ENCODE measurements at places on chromosomes 11 and 22. TPM values are rescaled to one million over a fixed set of nuclear protein-coding genes. Genes with fewer than 3 reads are reported as not detected.
A peak's percentile ranks its signal among the peaks of the same experiment; 100 is the strongest.

DNA sequence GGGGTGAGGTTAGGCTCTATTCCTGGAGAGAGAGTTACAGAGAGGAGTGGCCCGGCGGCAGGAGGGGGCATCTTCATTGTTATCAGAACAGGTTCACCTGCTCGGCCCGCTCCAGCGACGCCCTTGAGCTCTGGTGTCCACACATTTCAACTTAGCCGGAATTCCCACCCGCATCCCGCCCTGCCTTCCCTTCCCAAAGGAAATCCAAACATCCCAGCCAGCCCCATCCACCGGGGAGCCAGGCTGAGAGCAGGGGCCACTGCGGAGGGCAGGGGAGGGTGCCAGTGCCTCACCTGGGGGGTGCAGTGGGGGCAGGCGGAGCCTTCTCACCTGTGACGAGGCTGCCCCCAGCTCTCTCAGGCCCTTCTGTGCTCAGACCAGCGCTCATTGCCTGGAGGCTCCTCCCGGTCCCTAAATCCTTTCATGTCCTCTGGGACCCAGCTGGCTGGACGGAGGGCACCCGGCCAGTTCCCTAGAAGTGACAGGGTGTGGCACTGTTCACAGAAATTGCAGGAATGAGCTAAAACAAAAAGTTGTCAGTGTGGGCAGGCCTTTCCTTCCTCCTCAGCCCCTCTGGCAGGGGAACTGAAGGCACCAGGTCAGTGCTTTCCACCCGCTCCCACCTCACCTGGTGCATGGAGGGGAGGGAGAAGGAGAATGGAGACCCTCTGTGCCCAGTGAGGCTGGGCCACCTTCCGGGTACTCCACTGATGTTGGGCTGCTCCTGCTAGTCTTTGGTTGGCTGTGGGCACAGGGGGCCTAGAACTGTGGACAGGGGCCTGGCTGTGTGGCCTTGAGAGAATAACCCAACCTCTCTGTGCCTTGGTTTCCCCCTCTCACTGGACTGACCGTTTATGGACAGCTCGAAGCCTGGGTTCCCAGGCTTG is 2.2 kb upstream of the MRGPRG start:
- H3K36me3 ChIP-seq, result no peaks in the 10 kb centered on the region
- H3K4me3 ChIP-seq, result no peak overlapping the region
- H3K27me3 ChIP-seq, result peaks cover 80% of the 10 kb centered on the region
- H3K4me1 ChIP-seq, result no peaks in the 10 kb centered on the region
- peak; percentile 52 for DNase-seq

- H3K4me1 ChIP-seq, result peaks cover 17% of the 10 kb centered on the region
- H3K27ac ChIP-seq, result peak overlapping the region; percentile 55
- no peak overlapping the region for H3K4me3 ChIP-seq
Measured at GRCh38 chr11:128725630-128726319, 31.9 kb downstream of the FLI1 start.

DNA sequence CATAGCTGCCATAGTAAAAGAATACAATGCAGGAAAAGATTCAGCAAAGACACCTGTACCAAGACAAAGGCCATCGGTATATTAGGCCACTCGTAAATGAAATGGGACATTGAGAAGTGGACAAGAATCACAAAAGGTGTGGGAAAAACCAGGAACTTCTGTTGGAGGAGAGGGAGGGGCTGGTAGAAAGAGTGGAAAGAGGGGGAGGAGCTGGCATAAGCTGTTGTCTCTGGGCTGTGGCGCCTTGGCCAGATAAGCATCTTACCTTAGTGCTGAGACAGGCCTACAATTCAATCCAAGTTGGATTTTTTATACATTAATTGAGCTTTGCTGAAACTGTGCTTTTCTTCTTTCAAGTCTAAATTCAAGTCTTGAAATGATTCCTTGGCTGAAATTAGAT is 37.1 kb downstream of the ZNF202 start:
- no peak for DNase-seq
- no peak overlapping the region for H3K27ac ChIP-seq
- no peak overlapping the region for H3K4me3 ChIP-seq
- H3K36me3 ChIP-seq, result no peaks in the 10 kb centered on the region
- no peaks in the 10 kb centered on the region for H3K27me3 ChIP-seq

The NKAPD1 gene
- total RNA-seq, result 17.9 TPM

The CFAP68 gene
- total RNA-seq, result 14.0 TPM

DNA sequence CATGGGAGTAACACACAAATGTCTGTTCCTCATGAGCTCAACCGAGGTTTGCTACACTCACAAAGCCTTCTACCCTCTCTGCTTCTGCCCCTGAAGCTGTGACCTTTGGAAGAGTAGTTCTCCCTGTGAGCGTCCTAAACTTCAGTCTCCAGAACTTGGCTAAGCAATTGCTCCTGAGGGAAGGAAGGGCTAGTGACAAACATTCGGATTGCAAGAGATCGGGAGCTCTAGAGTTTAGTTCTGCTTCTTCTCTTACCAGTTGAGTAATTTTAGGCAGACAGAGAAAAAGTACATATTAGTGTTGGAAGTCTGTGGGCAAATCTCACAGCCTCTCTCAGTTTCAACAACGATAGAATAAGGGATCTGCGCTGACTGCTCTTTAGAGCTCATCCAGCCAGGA is 27.3 kb upstream of the ELF5 start:
- H3K4me3 ChIP-seq, result no peak overlapping the region
- H3K4me1 ChIP-seq, result no peaks in the 10 kb centered on the region
- no peak for DNase-seq
- H3K27me3 ChIP-seq, result no peaks in the 10 kb centered on the region

DNA sequence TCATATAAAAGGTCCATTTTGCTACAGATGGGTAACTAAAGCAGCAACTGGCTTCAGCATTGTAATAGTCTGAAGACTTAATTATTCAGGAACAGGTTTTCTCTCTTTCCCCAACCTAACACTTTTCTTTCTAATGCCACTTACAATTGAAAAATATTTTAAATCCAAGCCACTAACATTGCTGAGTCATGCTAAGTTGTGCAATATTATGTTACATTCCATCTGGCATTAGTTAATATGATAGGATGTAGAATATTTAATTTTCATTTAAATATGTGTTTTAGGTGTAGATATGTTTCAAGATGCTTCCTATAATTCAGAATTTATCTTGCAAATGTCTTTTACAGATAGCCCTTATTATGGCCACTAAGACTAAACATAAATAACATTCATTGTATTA is 98.6 kb downstream of the KIF18A start:
- no peak overlapping the region for H3K27ac ChIP-seq
- no peaks in the 10 kb centered on the region for H3K4me1 ChIP-seq
- H3K36me3 ChIP-seq, result no peaks in the 10 kb centered on the region
- H3K27me3 ChIP-seq, result no peaks in the 10 kb centered on the region

The NAALAD2 gene
- total RNA-seq, result 3.9 TPM

- H3K4me3 ChIP-seq, result peak overlapping the region; percentile 73
- DNase-seq, result peak; percentile 88
- no peaks in the 10 kb centered on the region for H3K4me1 ChIP-seq
- H3K27me3 ChIP-seq, result no peaks in the 10 kb centered on the region
- peaks cover 15% of the 10 kb centered on the region for H3K36me3 ChIP-seq
Measured at GRCh38 chr11:68040101-68040956, 1.5 kb downstream of the TCIRG1 start.

The SNX15 gene
- 22.8 TPM for total RNA-seq

- H3K27ac ChIP-seq, result no peak overlapping the region
- no peaks in the 10 kb centered on the region for H3K36me3 ChIP-seq
- no peaks in the 10 kb centered on the region for H3K4me1 ChIP-seq
- no peaks in the 10 kb centered on the region for H3K27me3 ChIP-seq
- no peak for DNase-seq
- H3K4me3 ChIP-seq, result no peak overlapping the region
Measured at GRCh38 chr11:95466416-95466815, 235.4 kb upstream of the SESN3 start.

DNA sequence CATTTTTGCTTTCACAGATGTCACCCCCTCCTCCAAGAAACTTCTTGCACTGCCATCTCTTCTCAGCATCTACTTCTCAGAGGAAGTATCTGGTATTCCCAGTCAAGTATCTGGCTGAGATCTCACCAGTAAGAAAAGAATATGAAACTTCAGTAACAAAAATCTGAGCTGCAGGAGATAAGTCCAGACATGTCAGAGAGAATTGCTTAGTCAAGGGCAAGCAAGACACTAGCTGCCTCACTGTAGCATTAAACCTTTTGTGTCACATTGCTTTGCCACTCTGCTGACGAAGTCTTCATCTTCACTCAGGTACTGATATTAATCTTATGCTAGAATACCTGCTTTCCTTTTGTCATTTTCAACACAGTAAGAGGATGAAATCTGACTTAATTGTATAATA is 70.6 kb upstream of the ZC3H12C start:
- H3K4me3 ChIP-seq, result no peak overlapping the region
- H3K27me3 ChIP-seq, result no peaks in the 10 kb centered on the region
- H3K36me3 ChIP-seq, result no peaks in the 10 kb centered on the region
- no peak overlapping the region for H3K27ac ChIP-seq
- DNase-seq, result no peak

- no peak for DNase-seq
- H3K27me3 ChIP-seq, result no peaks in the 10 kb centered on the region
- H3K27ac ChIP-seq, result no peak overlapping the region
- no peaks in the 10 kb centered on the region for H3K4me1 ChIP-seq
- H3K4me3 ChIP-seq, result no peak overlapping the region
Measured at GRCh38 chr22:26328221-26328620, 100.8 kb upstream of the ASPHD2 start.

DNA sequence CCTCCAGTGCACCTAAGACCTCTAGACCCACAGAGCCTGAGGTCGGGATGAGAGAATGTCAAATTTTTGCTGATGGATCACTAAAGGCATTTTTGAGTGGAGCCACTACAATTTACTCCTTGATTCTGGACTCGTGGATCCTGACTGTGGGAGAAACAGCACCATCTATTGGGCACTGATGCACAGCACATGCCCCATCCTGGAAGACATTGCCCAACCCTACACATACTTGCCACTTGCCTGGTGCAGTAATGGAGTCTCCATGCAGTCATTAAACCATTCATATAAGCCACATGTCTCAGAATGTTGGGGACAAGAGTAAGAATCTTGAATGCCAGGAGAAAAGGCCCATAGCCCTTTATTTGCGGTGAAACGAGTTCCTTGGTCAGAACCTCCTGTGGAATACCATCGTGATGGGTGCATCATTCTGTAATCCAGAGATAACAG is 103.9 kb downstream of the GGTLC2 start:
- no peak overlapping the region for H3K27ac ChIP-seq
- H3K36me3 ChIP-seq, result no peaks in the 10 kb centered on the region
- H3K4me3 ChIP-seq, result no peak overlapping the region
- H3K4me1 ChIP-seq, result no peaks in the 10 kb centered on the region
- no peaks in the 10 kb centered on the region for H3K27me3 ChIP-seq

The PICALM gene
- 236 TPM for total RNA-seq

DNA sequence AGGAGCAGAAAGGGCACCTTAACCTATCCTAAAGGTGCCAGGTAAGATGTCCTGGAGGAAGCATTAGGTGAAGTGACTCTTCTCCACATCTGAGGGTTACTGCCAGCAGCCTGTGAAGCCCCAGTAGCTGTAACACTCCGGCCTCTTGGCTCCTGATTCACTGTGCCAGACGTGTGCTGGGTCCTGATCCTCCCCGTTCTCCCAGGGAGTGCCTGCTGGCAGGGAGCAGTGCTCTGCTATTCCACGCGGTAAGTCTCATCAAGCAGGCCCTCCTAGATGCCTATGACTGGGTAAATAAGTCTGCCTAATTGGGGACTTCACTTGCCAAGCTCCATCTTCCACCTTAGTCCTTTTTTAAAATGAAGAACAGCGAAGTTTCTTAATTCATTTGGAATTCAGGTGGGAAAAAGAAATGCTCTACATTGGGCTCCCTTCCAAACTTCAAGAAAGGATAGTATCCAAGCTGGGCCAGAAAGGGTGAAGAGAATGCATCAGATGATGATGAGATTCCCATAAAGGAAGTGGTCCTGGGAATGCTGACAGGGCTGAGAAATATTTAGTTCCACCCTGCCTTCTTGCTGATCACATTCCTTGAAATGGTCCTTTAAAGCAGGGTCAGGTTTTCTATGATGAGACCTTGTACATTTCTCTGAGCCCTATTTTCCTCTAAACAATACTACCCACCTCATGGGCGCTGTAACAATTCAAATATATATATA is 188.0 kb downstream of the MAML2 start:
- peaks cover 46% of the 10 kb centered on the region for H3K4me1 ChIP-seq
- H3K4me3 ChIP-seq, result no peak overlapping the region
- no peaks in the 10 kb centered on the region for H3K27me3 ChIP-seq
- no peak for DNase-seq
- no peaks in the 10 kb centered on the region for H3K36me3 ChIP-seq
- peak overlapping the region; percentile 78 for H3K27ac ChIP-seq

The VWCE gene
- 0.54 TPM for total RNA-seq

The MMP13 gene
- total RNA-seq, result not detected

GRCh38 chr22:45905924-45906865 is 70.8 kb downstream of the WNT7B start:
- no peak for DNase-seq
- H3K27me3 ChIP-seq, result no peaks in the 10 kb centered on the region
- peaks cover 20% of the 10 kb centered on the region for H3K4me1 ChIP-seq

GRCh38 chr11:120035756-120036155 is 102.2 kb downstream of the TRIM29 start:
- no peak for DNase-seq
- H3K36me3 ChIP-seq, result no peaks in the 10 kb centered on the region

The MOGAT2 gene
- not detected for total RNA-seq

DNA sequence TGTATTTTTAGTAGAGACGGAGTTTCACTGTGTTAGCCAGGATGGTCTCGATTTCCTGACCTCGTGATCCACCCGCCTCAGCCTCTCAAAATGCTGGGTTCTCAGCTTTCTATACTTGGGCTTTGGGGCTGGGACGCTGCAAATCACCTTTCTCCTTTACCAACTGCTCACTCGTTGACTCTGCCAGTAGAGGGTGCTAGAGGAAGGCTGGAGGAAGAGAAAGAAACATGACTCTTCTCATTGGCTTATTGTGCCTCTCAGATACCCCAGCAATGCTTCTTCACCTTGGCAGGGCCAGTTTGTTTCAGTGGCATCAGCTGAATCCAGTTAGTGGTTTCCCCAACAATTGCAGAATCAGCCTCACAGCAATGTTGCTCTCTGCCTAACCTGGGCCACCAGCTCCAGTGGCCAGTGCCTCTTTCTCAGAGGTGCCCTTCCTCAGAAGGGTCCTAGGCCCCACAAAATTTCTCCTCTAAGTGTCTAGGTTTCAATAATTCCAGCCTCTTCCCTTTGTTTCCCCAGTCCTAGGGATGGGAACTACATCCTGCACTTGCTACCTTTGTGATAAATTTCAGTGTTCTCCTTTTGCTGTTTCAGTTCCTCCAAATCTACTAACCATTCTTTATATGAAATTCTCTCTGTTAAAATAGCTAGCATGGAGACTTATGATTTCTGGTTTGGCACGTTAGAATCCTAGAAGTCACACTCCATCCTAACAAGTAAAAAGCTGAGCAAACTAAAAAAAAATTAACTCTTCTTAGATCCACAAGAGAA is 71.5 kb upstream of the VSTM5 start:
- H3K4me3 ChIP-seq, result no peak overlapping the region
- H3K27me3 ChIP-seq, result no peaks in the 10 kb centered on the region
- no peak overlapping the region for H3K27ac ChIP-seq
- H3K4me1 ChIP-seq, result no peaks in the 10 kb centered on the region

The ZNF214 gene
- 1.9 TPM for total RNA-seq

GRCh38 chr22:34283844-34284243 is 363.6 kb upstream of the LARGE1 start:
- H3K27ac ChIP-seq, result no peak overlapping the region
- no peak for DNase-seq
- no peak overlapping the region for H3K4me3 ChIP-seq
- H3K27me3 ChIP-seq, result no peaks in the 10 kb centered on the region

- H3K27me3 ChIP-seq, result no peaks in the 10 kb centered on the region
- H3K4me1 ChIP-seq, result no peaks in the 10 kb centered on the region
- no peak overlapping the region for H3K4me3 ChIP-seq
- no peak overlapping the region for H3K27ac ChIP-seq
- no peaks in the 10 kb centered on the region for H3K36me3 ChIP-seq
- DNase-seq, result no peak
Measured at GRCh38 chr11:36333897-36334296, 37.8 kb downstream of the PRR5L start.
